ENCODE measurements at places on chromosomes 12 and 14.

DNA sequence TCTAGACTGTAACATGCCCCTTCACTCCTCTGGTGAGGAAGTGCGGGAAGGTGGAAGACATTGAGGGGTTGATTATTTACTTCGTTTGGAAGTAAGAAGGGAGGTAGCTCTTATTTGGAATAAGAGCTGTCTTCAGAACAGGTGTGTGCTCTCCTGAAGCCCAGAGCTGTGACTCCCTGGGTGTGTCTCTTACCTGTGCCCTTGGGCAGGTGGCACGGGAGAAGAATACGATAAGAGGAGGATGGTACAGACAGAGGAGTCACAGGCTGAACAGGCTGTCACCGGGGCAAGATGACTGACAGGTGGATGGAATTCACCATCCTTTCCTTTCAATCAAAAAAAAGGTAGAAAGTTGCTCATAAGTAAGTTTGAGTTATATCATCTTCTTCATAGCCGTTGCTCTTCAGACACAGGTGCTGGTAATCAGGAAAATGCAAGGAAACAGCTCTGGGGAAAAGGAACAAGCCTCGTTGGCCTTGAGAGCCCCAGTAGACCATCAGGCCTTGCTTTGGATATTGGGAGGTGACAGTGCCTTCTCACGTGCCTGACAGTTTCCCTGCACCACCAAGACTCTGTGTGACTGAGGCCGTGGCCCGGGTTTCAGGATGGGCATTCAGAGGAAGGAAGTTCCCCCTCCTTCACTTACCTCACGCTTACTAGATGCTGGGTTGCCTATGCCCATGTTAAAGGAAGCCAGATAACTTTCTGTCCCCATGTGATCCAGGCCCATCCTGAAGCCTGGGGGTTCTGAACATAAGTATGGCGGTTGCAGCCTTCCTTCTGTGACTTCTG, 120.4 kb downstream of the ETV6 start:
- DNase-seq, result no peak

- no peak for DNase-seq
These were observed 7.3 kb upstream of the AP4S1 start for GRCh38 chr14:31018057-31018645.

DNA sequence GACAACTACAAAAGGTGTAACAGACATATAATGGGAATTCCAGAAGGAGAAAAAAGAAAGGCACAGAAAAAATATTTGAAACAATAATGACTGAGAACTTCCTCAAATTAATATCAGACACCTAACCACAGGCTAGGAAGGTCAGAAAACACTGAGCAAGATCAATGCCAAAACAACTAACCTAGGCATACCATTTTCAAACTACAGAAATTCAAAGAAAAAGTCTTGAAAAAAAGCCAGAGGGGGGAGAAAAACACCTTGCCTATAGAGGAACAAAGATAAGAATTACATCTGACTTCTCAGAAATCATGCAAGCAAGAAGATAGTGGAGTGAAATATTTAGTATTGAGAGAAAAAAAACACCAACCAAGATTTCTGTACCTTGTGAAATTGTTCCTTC, 77.8 kb downstream of the RIN3 start:
- DNase-seq, result no peak

- no peak for DNase-seq
These were observed 10.2 kb downstream of the ARHGDIB start for GRCh38 chr12:14950982-14951746.

- peak; percentile 62 for DNase-seq
These were observed 233.5 kb downstream of the EFCAB11 start for GRCh38 chr14:89720741-89721729.

DNA sequence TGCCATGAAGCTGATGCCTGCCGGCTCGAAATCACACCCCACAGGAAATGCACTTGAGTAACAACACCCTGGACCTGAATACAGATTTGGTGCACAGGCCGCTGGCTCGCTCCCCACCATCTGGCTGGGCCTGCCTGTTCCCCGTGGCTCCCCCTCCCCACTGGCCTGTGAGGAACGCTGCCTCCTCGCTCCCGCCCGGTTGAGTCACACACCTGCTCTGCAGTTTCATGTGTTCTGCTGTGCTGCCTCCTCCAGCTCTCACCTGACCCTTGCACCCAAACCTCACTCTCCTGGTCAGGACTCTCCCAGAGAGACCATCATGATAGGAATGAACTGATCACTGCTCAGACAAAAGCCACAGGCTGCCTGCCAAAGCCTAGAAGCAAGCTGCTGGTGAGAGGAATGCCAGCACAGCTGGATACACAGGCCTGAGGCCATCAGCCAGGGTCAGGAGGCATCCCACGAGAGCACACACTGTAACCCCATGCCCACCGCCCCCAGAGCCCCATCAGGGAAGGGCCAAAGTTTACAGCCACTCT, 3.8 kb upstream of the SIVA1 start:
- DNase-seq, result no peak

DNA sequence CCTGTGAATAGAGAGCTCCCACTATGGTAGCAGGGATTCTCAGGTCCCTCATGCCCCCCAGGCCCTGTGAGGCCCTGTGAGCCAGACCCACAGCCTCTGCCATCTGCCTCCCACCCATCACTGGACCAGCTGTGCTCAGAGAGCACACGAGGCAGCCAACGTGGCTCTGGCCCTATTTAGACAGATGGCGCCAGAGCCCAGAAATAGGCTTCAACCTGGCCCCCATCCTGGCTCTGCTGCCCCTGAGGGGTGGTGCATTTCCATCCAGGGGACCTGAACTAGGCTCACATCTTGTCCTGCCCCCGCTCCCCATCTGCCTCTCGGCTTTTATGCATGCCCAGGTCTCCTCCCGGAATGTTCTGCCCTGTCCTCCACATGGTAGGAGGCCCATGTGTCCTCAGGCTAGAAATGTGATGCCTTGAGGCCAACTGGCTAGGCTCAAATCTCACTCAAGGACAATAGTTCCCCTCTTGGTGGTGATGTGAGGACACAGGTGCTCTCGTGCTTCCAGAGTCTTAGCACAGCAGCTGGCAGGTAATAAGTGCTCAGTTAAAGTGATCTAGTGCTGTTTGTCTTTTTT, 18.9 kb downstream of the TMEM63C start:
- no peak for DNase-seq

DNA sequence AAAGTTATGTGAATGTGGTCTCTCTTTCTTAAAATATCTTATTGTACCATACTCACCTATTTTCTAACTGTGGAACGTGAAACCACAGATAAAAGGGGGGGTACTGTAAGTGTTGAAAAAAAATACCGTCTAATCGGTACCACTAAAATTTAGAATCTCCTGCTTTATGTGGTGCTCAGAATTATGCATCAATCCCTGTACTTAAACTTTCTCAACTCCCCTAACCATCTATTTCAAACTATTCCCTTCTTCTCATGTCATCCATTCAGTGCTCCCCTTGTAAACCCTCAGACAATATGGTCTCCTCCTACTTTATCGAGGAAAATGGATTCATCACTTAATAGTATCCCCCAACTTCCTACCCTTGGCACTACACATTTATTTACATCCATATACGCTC, 23.7 kb downstream of the DEPDC4 start:
- DNase-seq, result no peak

- no peak for DNase-seq
These were observed 147.5 kb downstream of the KCNH5 start for GRCh38 chr14:62897771-62898170.

GRCh38 chr12:99136516-99136915, 491.4 kb downstream of the APAF1 start:
- no peak for DNase-seq

GRCh38 chr14:33810308-33810707, 140.6 kb downstream of the EGLN3 start:
- no peak for DNase-seq

- DNase-seq, result no peak
These were observed 25.1 kb downstream of the DYRK4 start for GRCh38 chr12:4587108-4587507.

DNA sequence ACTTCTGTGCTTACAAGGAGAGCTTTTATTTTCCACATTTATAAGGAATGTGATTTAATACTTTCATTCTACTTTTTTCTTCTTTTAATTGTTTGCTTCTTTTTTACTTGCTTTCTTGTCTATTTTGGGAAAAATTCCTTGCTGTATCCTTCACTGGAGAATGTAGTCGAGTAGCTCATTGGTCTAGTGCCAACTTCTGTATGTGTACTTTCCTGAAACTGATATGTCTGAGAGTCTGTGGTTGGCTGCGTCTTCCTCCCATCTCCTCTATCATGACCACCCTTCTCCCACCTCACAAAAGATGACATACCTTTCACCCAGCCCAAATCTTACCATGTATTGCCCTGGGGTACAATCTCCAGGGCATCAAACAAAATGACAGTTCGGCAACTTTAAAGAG, 51.8 kb downstream of the MSRB3 start:
- no peak for DNase-seq

GRCh38 chr12:60257063-60257462, 661.2 kb downstream of the SLC16A7 start:
- no peak for DNase-seq

- DNase-seq, result no peak
These were observed 6.7 kb upstream of the FAM222A start for GRCh38 chr12:109706747-109707469.

DNA sequence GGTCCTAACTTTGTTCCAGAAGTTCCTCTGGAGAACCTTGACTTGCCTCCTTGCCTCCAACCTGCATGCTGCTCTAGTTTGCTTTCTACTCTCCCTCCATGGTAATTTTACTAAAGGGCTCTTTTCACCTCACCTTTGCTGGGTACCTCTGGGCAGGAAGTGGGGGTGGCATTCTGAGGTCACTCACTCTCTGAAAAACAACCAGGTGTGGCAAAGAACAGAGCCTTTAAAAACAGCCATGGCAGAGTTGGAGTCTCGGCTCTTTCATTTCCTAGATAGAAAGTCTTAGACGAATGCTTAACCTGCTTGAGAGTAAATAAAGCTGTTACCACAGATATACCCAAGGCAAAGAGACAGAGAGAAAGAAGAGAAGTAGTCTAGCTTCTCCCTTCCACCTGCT, 827.9 kb downstream of the BCL11B start:
- peak; percentile 32 for DNase-seq

GRCh38 chr12:116065606-116066005, 211.9 kb downstream of the MED13L start:
- DNase-seq, result no peak

- DNase-seq, result no peak
These were observed 36.2 kb upstream of the MDM1 start for GRCh38 chr12:68368327-68368726.

GRCh38 chr14:24804552-24805212, 170.7 kb upstream of the GZMB start:
- DNase-seq, result no peak

- no peak for DNase-seq
These were observed 35.3 kb downstream of the MIPOL1 start for GRCh38 chr14:37232907-37233481.

- DNase-seq, result no peak
These were observed 27.0 kb downstream of the MAP3K9 start for GRCh38 chr14:70782361-70782760.

GRCh38 chr12:51921017-51921725, 13.9 kb downstream of the ACVRL1 start:
- no peak for DNase-seq

- no peak for DNase-seq
These were observed 970.7 kb upstream of the FBXO33 start for GRCh38 chr14:40402957-40403356.
